ENCODE measurements at places on chromosomes 1 and 21.

- DNase-seq: no peak
These were observed 42.9 kb upstream of the C1orf105 start for GRCh38 chr1:172377565-172377964.

- DNase-seq: no peak
These were observed 220.4 kb upstream of the CAMK1G start for GRCh38 chr1:209363112-209363511.

DNA sequence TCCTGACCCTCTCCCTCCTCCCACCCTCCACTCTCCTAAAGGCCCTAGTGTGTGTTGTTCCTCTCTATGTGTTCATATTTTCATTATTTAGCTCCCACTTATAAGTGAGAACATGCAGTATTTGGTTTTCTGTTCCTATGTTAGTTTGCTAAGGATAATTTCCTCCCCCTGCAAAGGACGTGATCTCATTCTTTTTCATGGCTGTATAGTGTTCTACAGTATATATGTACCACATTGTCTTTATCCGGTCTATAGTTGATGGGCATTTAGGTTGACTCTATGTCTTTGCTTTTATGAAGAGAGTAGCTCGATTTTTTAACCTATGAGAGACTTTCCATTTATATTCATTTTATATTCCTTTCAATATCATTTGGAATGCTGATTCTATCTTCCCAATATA lies 7.9 kb upstream of the PTBP2 start:
- no peak for DNase-seq

DNA sequence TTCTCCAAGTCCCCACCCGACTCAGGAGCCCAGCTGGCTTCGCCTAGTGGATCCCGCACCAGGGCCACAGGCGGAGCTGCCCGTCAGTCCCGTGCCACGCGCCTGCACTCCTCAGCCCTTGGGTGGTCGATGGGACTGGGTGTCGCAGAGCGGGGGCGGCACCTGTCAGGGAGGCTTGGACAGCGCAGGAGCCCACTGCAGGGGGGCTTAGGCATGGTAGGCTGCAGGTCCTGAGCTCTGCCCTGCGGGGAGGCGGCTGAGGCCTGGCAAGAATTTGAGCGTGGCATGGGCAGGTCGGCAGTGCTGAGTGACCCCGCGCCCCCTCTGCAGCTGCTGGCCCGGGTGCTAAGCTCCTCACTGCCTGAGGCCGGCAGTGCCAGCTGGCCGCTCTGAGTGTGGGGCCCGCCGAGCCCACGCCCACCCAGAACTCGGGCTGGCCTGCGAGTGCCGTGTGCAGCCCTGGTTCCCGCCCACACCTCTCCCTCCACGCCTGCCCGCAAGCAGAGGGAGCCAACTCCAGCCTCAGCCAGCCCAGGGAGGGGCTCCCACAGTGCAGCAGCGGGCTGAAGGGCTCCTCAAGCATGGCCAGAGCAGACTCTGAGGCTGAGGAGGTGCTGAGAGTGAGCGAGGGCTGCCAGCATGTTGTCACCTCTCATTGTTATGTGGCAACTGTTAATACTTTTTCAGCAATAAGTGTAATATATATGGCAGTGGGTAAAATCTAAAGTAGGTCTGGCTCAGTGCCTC lies 548.4 kb upstream of the BRINP3 start:
- DNase-seq: no peak

DNA sequence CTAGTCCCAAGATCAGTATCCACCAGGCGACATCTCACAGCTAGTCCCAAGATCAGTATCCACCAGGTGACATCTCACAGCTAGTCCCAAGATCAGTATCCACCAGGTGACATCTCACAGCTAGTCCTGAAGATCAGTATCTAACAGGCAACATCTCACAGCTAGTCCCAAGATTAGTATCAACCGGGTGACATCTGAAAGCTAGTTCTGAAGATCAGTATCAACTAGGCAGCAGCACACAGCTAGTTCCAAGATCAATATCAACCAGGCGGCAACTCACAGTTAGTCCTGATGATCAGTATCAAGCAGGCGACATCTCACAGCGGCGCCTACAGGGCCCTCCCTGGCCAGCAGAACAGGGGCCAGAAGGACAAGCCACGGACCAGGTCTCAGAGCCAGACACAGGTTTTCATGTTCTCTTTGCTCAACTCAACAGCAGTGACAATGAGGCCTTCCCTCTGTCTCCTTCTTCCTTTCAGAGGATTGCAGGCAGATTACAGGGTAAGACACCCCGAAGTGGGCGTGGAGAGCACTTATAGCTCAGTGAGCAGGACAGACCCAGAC lies 32.5 kb downstream of the NPHP4 start:
- no peak for DNase-seq

- DNase-seq: peak; percentile 86
These were observed at the start of gene DEPDC1 for GRCh38 chr1:68496680-68497357. DEPDC1 (minus strand) TSS chr1:68497082; CDS start chr1:68496999, 83 bp downstream.

DNA sequence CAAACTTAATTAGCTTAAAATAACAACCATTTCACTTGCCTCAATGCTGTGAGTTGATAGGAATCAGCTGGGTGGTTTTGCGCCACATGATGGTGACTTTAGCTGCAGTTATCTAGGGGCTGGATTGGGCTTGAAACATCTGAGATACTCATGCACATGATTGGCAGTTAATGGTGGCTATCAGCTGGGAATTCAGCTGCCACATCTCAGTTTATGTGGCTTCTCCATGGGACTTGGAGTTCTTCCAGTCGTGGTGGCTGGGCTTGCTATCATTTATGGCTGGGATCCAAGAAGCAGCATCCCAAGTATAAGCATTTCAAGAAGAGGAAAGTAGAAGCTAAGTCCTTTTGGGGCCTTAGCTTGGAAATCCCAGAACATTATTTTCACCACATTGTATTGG lies 36.4 kb downstream of the PDC start:
- DNase-seq: no peak

GRCh38 chr1:160342953-160343869 lies at the start of the genes COPA and NCSTN:
COPA (minus strand) TSS chr1:160343250; CDS start chr1:160343170, 80 bp downstream.
NCSTN (plus strand) TSS chr1:160343383; CDS start chr1:160343397, 14 bp downstream.
- peak; percentile 79 for DNase-seq

GRCh38 chr1:50968158-50968820 lies 1.8 kb upstream of the CDKN2C start:
- DNase-seq: peak; percentile 87

DNA sequence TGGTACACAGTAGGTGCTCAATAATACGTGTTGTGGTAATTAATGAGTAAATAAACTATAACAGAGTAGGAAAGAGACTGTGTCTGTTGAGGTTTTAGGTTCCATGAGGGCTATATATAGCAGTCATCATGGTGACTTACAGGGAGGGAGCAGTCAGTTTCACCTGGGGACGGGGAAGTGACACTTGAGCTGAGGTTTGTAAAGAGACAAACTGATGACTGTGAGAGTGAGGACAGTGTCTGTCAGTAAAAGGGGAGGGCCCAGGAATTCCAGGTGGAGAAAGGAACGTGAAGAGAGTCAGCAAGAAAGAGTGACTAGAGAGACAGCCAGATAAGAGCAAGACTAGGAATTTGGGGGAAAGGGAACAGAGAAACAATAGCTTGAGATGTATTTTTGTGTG lies 30.2 kb downstream of the ABCA4 start:
- no peak for DNase-seq

- DNase-seq: no peak
These were observed 34.6 kb upstream of the COX20 start for GRCh38 chr1:244800821-244801220.

- DNase-seq: no peak
These were observed 8.5 kb downstream of the ERG start for GRCh38 chr21:38489729-38490128.

DNA sequence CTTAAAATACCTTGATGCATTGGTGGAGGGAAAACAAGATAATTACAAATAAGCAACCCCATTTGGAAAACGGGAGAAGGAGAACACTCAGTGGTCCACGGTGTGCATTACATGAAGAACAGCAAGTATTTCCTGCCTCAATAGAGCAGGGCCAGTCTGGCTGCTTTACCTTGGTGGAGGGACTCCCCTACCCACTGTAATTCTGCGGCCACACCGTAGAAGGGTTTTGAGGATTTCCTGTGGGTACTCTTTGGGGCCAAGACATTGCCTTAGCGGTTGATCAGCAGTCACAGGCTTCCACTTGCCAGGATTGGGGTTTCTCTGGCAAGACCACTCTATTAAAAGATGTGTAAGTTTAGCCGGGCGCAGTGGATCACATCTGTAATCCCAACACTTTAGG lies 16.3 kb upstream of the TMEM54 start:
- no peak for DNase-seq

DNA sequence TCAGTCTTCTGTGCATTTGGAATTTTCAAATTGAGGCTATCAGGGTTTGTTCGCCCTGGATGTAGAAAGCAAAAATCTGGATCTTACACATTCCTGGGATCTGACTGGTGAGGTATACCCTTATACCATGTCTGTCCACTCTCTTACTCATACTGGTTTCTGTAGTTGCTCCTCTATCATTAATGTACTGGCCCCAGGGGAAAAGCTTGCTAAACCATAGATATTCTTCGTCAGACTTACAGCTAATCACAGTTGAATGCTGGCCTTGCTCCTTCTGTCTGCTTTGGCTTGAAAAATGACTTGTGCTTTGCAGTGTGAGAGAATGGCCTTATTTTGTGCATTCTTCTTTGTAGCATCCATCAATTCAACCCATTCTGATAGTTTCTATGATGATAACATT lies 30.5 kb downstream of the TBCE start:
- peak; percentile 57 for DNase-seq

GRCh38 chr1:233834609-233835008 lies 69.9 kb upstream of the SLC35F3 start:
- DNase-seq: no peak

DNA sequence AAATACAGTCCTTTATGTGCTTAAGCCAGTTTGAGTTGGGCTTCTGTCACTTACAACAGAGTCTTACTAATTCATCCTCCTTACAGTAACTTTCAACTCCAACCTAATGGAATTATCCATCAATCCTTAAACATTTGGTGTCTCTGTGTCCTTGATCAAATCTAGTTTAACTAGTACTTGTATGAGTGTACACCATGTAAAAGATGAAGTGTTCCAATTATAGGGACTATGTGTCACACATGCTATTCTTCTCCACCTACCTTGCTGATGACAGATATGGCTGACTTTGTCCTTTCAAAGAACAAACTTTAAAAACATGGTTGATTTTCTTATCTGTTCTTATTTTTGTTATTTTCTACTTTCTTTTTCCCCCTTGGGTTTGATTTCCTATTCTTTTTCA lies 60.4 kb upstream of the NBPF3 start:
- DNase-seq: no peak

DNA sequence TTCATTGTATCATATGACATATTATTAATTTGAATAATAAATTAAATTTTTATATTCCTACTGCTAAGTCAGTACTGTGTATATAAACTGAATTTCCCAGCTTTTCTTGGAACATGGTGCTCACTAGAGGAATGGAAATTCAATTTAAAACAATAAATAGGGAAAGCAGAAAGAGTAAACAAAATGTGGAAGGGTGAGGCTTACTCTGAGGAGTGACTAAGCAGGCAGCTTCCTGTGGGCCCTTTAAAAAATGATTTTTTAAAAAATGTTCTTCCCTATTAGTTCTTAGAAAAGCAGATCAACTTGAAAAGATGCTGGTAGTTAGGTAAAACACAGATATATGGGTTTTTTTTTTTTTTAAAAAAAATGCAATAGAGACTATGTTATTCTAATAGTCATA lies 49.5 kb upstream of the S1PR1 start:
- DNase-seq: no peak

DNA sequence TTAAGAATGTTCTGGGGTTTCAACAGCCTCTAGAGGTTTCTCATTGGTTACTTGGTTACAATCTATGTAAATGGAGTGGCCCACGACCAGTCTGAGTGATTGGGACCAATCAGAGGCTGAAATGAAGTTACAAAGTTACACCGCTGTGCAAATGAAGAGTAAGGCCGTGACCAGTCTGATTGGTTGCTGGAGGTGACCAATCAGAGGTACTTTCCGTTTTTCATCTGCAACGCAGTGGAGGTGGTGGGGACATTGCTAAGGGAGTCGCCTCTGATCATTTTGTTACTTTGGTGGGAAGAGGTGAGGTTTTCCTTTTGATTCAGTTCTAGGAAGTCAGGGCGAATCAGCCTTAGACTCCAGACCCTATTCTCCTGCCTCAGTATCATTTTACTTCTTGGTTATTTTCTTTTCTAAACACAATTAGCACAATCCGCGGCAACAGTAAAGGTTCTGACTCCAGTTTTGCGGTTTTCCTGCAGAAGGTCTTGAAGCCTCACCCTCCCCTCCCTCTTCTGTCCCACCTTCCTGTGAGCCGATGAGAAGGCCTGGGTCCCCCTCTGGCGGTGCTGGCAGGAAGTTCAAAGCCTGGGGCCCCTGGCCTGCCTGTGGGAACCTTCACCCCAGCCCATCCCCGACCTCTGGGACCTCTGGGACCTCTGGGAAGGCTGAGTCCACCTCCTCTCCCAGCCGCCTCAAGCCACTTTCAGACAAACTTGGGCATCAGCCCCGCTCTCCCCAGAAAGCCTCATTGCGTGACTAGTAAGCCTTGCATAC lies 38.7 kb upstream of the TTC34 start:
- DNase-seq: no peak
